ENCODE measurements at places on chromosomes 16 and 17. TPM values are rescaled to one million over a fixed set of nuclear protein-coding genes. Genes with fewer than 3 reads are reported as not detected.

GRCh38 chr16:72901000-72901627 is 146.8 kb downstream of the ZFHX3 start:
- no peak for DNase-seq

DNA sequence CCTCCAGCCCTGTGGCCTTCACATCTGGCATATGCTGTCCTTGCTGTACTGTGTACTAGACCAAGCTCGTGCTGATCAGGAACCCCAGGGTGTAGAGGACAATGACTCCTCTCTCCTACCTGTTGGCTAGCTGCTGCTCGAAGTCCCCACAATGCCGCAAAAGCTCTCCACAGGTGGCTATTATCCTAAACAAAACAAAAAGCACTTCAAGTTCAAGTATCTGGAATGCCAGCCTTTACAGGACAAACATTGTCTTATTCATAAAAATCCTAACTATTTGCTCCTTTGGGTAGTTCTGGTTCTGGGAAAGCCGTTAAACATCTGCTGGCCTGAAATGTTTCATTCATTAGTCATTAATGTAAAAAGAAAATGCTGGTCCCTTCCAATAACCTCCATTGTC is 42.8 kb downstream of the COG7 start:
- DNase-seq, result no peak

PTGES3L gene
- 60.3 TPM for polyA plus RNA-seq

RFWD3 gene
- 2.9 TPM for polyA plus RNA-seq

ABCC6 gene
- polyA plus RNA-seq, result 7.7 TPM

HID1 gene
- polyA plus RNA-seq, result 12.0 TPM

Data from right cardiac atrium (tissue), 5 donors.